Esophagus mucosa (tissue), 1 donor: ENCODE measurements at places on chromosomes 7 and 10. TPM values are rescaled to one million over a fixed set of nuclear protein-coding genes. Genes with fewer than 3 reads are reported as not detected.

NYAP1 gene
- total RNA-seq, result 0.16 TPM

RAPGEF5 gene
- 48.6 TPM for total RNA-seq

TAS2R41 gene
- total RNA-seq, result not detected

CYP3A5 gene
- total RNA-seq, result 26.4 TPM
